CD4-positive, alpha-beta memory T cell (primary cell): ENCODE measurements at places on chromosomes 5 and 9. TPM values are rescaled to one million over a fixed set of nuclear protein-coding genes. Genes with fewer than 3 reads are reported as not detected.

The HK3 gene
- total RNA-seq: 1.5 TPM

The EPB41L4B gene
- total RNA-seq: not detected

The TRAF1 gene
- 181 TPM for total RNA-seq

The C5orf15 gene
- 13.3 TPM for total RNA-seq

The NR6A1 gene
- total RNA-seq: not detected

DNA sequence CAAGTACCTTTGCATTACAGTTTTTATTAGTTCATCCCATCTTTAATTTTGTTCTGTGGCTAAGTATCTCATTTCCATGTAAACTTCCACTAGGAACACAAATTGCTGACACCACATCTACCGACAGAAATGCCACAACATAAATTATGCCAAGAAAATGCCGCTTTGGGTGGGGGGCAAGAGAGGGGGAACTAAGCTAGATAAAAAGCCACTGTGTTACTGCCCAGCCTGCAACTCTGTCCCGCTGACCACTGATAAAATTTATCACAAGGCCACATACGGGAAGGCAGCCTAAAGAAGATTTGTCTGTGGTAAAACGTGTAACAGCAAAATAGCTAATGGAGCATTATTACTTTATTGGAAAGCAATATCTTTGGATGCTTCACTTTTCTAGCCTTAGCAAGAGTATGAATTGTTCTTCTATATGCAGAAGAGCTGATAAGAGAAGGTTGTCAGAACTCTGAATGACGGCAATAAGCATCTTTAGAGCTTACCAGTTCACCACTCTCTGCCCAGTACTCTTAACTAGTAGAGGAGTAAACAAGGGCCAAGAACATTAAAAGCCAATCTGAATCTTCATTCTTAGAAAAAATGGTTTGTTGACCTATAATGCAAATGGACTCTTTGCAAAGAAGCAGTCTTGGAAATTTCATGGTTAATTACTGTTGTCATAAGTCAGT lies 172.2 kb upstream of the MEF2C start:
- no peak overlapping the region for H3K27ac ChIP-seq
- no peaks in the 10 kb centered on the region for H3K4me1 ChIP-seq
- DNase-seq: no peak

GRCh38 chr5:179866241-179867078 lies 7.8 kb upstream of the MRNIP start:
- H3K4me3 ChIP-seq: no peak overlapping the region
- no peak overlapping the region for H3K27ac ChIP-seq
- H3K27me3 ChIP-seq: no peaks in the 10 kb centered on the region
- H3K36me3 ChIP-seq: peaks cover 9% of the 10 kb centered on the region
- no peak for DNase-seq

GRCh38 chr9:120841930-120842684 lies 615 bp downstream of the PSMD5 start:
- peaks cover 72% of the 10 kb centered on the region for H3K4me1 ChIP-seq
- no peaks in the 10 kb centered on the region for H3K27me3 ChIP-seq
- peak overlapping the region; percentile 78 for H3K4me3 ChIP-seq
- no peaks in the 10 kb centered on the region for H3K36me3 ChIP-seq
- no peak for DNase-seq
- peak overlapping the region; percentile 98 for H3K27ac ChIP-seq

- H3K27ac ChIP-seq: peak within 1 kb of the TSS; percentile 92
- peak within 1 kb of the TSS; percentile 71 for H3K4me3 ChIP-seq
- no peaks in the 10 kb centered on the region for H3K36me3 ChIP-seq
- H3K27me3 ChIP-seq: no peaks in the 10 kb centered on the region
- H3K4me1 ChIP-seq: peaks cover 40% of the 10 kb centered on the region
These were observed at the start of gene LARP1 for GRCh38 chr5:154755361-154756008. LARP1 (plus strand) TSS chr5:154755377; CDS start chr5:154755758, 381 bp downstream.
